Placental epithelial cell (primary cell): ENCODE measurements at places on chromosomes 5 and 9. TPM values are rescaled to one million over a fixed set of nuclear protein-coding genes. Genes with fewer than 3 reads are reported as not detected.

Gene WDR31
- 1.7 and 2.0 TPM in 2 replicates for total RNA-seq

Gene GRHPR
- total RNA-seq: 167 and 194 TPM in 2 replicates

Gene SPINK4
- not detected in 2 replicates for total RNA-seq

Gene KLHL3
- 1.6 and 4.3 TPM in 2 replicates for total RNA-seq

Gene NR5A1
- total RNA-seq: not detected in 2 replicates

Gene NKD2
- not detected in 2 replicates for total RNA-seq

Gene SPATA9
- 0.22 and 2.0 TPM in 2 replicates for total RNA-seq

Gene SPINK13
- not detected in 2 replicates for total RNA-seq

Gene PCDHB13
- total RNA-seq: 0.43 and 0.79 TPM in 2 replicates

Gene ZDHHC11
- 2.4 and 5.1 TPM in 2 replicates for total RNA-seq

Gene ORM1
- not detected in 2 replicates for total RNA-seq

Gene OR1J2
- total RNA-seq: not detected in 2 replicates
